ENCODE measurements at places on chromosomes 11 and 22.
A peak's percentile ranks its signal among the peaks of the same experiment; 100 is the strongest.

GRCh38 chr11:2625183-2625582, 74.6 kb downstream of the KCNQ1OT1 start:
- DNase-seq: no peak

GRCh38 chr11:73570415-73571114, 27.3 kb downstream of the FAM168A start:
- DNase-seq: no peak

DNA sequence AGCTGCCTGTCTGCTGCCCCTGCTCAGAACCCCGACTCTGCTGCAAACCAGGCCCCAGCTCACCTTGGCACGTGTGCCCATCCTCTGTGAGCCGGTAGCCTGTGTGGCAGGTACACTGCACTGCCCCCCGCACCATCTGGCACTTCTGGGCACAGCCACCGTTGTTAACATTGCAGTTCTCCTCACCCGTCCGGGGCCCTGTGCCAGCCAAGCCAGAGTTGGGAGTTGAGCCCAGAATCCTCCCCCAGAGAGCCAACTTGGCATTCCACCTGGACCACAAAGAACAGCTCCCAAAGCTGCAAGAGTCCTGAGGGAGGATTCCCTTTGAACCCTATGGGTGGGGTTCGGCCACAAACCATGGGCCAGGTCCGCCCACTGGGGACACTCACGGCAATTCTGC, 22.5 kb downstream of the LRP4 start:
- DNase-seq: no peak

DNA sequence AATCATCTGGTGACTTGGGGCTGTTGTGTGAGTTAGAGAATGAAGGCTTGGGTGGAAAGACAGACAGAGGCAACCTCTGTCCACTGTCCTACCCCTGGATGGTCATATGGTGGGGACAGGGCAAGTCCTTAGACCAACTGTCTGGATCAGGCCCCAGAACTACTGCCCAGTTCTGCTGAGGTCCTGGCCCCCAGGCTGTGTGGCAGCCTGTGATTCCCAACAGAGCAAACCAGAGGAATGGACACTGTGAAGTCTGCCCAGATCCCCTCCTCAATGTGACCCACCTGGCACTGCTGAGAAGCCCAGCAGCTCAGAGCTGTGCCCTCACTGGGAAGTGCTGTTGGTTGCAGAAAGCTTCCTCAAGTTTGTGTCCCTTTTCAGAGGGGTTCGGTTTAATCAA, 69.0 kb downstream of the GGTLC2 start:
- DNase-seq: no peak

DNA sequence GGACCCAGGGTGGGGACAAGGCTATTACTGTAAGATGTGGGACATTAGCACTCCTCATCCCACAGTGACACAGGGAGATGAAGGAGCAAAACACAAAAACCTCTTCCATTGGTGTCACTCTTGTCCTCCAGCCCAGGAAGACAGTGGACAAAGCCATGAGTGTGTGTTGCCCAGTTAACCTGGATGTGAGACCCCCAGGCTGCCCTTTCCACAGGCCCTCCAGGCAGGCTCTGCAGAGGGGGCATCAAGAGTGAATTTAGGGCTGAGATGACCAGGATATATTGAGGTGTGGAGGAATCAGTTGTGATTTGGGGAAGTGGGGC, 111.3 kb downstream of the GGTLC2 start:
- no peak for DNase-seq

GRCh38 chr11:6468712-6469495, 4.8 kb downstream of the TRIM3 start:
- DNase-seq: peak; percentile 30

DNA sequence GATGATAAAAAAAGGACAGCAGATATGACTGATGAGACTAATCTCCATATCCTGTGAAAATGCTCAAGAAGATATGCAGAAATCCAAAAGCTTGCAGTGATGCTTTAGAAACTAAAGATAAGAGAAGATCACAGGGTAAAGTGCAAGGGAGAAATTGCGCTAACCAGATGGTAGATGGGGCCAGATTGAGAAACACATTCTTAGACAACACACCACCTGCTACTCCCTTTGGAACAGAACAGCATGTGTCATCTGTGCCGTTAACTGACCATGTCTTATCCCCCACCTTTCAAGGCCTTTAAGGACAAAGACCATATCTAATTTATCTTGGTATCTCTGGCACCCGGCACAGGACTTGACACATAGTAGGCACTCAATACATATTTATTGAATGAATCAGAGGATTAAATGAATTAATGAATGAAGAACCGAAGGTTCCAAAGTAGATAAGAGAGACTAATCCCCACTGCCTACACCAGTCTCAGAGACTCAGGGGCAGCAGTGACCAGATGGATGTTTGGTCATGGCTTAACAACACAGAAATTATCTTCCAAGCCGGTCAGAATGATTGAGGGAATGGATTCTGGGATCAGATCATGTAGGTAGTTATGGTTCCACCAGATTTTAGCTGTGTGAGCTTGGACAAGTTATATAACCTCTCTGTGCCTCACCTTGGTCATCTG, 12.3 kb upstream of the P2RY2 start:
- DNase-seq: no peak

DNA sequence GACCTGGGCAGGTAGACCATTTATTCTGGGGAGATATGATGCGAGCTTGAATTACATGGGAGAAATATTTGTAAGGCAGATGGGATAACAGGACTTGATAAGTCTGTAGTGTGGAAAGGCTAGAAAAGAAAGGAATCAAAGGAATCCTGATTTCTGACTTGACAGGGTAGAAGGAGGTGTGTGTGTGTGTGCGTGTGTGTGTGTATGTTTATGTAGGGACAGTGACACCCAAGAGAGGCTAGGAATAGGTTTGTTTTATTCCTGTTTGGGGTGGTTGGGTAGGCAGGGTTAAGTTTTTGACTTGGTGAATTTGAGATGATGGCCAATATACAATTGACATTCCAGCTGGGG, 390 bp upstream of the HTATIP2 start:
- no peak for DNase-seq

- no peak for DNase-seq
Observed at GRCh38 chr22:43174941-43175531, 11.9 kb downstream of the TTLL12 start.

DNA sequence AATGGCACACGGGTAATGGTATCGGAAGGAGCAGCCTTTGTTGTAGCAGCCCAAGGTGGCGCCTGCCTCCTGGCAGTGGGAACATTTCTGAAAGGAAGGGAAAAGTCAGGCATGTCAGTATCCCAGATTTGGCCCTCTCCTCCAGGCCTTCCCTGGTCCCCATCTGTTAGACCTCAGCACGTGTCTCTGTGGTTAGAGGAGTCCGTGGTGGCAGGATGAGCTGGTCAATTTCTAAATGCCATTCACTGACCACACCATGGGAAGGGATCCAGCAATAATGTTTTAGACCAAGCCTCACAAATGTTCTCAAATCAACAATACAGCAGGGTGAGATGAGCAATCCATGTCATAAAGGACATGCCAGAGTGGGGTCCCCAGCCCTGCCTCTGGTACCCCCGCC, 49.0 kb upstream of the CYP2D6 start:
- peak; percentile 56 for DNase-seq

DNA sequence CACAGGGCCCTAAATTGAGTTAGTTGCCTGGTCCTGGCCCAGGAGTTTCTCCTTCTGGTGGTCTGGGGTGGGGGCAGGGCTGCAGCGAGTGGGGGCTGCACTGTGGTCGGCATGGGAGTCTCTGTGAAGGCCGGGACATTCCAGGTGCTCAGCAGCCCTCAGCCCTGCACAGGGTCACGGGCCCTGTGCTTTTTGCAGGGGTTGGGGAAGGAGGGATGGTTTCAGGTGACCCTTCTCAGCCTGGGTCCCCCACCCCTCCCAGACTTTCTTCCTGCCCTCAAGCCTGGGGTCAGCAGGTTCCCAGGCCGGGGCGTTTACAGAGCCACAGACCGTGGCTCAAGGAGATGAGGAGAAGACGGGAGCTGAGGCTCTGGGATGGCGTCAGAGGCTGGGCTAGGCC, 7.8 kb downstream of the EMID1 start:
- no peak for DNase-seq

GRCh38 chr11:94424011-94424410, 22.8 kb upstream of the GPR83 start:
- DNase-seq: no peak

DNA sequence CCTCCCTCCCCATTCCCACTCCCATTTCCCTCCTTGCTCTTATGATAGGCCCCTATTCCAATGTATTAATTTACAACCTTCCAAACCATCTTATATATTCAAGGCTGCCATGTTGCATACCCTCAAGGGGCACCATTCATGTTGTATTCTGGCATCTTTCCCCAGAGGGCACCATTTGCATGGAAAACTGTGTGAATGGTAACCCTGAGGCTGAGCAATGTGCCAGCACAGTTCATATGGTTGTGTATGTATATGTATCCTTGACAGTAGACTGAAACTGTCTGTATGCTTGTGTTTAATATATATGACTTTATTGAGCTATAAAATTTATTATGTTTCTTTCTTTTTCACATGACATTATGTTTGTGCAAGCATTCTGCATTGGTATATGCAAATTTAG, 7.3 kb downstream of the RASSF10 start:
- no peak for DNase-seq

- DNase-seq: no peak
Observed at GRCh38 chr11:34318111-34319037, 39.4 kb downstream of the ABTB2 start.

DNA sequence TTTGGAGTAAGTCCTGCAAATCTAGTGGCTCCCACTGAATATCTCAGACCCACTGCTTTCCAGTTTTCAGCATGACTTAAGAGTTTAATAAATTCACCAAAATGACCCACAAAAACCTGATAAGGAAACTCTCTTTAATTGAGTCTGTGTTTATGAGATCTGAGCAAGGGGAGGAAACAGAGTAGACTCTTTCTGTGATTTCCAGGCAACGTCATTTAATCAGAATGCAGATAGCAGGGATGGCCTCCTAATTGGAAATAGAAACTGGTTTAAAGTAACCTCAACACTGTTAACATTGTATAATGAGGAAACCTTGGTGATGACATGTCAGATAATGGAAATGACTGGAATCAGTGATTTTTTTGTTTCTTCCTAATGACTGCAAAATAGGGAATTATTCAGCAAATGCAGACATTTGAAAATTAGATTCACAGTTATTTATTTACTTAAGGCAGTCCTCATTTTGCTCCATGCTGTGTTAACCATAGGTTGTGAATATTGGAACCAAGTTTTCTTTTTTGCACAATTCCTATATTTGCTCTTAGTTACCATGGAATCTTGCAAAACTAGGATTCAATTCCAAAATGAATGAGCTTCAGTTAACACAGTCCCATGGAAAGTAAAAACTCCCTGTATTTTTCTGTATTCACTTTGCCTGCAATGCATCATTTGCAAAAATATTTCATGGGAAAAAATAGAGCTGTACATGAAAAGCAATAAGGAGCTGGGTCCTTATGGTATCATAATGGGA, 1324.5 kb downstream of the LRRC4C start:
- DNase-seq: no peak

- DNase-seq: no peak
Observed at GRCh38 chr11:2516276-2517015, 71.6 kb downstream of the KCNQ1 start.

- DNase-seq: peak; percentile 94
Observed at GRCh38 chr11:82995754-82996398, 75.8 kb downstream of the RAB30 start.

DNA sequence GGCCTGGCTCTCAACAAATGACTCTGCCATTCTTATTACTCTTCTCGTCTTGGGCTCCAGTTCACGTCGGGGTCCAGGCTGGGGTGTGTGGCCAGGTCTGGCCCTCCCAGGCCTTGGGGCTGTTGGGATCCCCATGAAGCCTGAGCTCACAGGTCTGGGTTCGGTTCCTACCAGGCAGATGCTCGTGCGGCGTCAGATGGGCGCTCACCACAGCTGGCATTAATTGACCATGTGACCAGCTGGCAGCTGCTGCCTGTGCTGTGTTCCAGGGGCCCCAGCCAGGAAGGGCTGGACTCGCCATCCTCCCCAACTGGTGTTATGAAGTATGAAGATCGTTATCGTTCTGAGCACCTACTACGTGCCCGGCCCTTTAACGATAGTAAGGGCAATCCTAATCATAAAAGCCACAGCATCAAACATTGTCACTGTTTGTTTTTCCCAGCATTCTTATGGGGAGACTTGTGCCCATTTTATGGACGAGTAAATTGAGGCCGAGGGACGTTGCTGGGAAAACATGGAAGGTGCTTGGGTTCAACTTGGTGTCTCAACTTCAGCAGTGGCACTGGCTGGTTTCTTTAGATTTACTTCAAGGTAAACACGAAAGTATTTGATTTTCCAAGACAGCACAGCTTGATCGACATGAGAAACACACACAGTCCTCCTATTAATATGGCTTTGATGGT, 26.8 kb upstream of the CACNG2 start:
- no peak for DNase-seq

DNA sequence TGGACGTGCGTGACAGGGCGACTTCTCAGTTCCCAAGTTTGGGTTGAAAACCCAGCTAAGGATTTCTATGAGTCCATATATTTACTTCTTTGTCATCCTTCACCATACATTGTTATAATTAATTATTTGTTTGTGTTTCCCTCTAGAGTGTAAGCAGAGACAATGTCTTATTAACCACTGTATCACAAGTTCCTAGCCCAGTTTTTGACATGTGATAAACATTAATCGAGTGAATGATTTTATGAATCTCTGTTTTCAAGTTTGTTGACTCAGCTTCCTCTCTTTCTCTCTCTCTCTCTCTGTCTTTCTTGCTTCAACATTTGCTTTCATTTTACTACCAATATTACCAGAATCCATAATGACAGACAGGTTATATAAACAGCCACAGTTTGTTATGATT, 1259.6 kb upstream of the TENM4 start:
- no peak for DNase-seq

GRCh38 chr22:36286096-36286957, 33.4 kb downstream of the APOL1 start:
- peak; percentile 47 for DNase-seq

GRCh38 chr11:10728789-10729472, 22.1 kb upstream of the CTR9 start:
- no peak for DNase-seq

DNA sequence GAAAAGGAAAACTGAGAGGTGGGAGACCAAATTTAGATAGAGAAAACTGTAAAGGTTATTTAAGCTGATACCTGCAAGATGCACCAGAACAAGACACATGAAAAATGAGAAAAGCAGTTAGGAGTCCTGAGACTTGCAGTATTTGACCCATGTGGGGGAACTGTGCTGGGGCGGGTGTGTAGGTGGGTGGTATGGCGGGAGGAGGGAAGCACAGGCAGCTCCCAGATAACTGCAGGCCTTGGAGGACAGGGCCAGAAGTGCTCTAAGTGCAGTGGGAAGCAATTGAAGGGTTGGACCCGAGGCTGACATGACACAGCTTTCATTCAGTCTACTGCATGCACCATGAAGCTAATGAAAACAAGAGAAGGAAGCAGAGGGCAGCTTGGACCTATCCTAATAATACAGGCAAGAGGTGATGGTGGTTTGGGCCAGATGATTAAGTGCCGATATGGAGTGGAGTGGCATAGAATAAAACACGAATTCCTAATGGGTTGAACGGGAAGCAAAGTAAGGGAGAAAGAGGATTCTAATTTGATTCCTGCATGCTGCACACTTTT, 48.0 kb upstream of the ANO3 start:
- no peak for DNase-seq
